ENCODE measurements at places on chromosomes 11 and 22.

DNA sequence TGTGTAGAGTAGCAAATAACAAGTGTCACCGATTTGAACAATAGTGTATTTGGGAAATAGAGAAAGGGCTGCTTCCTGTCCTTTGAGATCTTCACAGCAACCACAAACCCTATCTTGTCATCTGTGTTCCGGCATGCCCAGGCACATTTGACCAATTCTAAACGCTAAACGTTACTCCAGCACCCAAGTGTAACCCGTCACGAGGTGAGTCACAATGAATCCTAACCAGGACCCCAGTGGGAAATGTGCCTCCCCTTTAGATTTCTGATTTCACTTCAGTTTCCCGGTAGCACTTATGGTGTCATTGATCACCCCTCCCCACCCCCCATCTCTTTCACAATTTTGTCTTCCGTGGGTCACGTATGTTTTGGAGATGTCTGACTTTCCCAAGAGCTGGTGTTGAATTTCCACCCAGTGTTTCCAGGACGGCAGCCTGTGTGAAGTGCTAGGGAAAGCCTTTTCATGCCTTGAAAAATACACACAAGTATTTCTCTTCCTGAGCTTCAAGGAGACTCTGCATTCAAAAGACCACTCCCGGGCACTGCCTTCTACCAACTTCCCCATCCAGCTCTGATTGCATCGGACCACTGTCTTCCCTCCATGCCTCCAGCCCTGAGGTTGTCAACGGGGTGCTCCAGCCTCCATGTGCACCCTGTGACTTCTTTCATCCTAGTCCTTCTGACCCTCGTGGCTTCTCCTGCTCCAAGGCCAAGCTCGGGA is 10.5 kb upstream of the C11orf24 start:
- peak; percentile 28 for DNase-seq

DNA sequence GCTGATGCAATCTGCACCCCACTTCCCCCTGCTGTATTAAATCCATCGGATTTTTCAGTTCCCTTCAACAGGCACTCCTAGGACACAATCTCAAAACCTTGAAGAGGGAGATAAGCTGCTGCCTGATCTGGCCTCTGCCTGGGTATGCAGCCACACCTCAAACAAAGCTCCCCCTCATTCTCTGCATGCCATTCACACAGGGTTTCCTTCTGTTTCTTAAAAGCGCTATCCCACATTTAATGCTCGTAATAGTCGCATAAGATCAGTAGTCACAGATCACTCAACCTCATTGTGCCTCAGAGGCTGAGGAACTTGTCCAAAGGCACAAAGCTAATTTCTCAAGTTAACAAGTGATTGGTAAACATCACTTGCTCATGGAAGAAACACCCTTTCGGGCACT is 34.0 kb downstream of the UQCR10 start:
- DNase-seq, result no peak

GRCh38 chr11:112942966-112943643 is 18.1 kb upstream of the NCAM1 start:
- DNase-seq, result no peak

- no peak for DNase-seq
Observed at GRCh38 chr22:49954991-49955580, 5.5 kb upstream of the PIM3 start.

- no peak for DNase-seq
Observed at GRCh38 chr11:108565653-108566052, 27.9 kb downstream of the EXPH5 start.

DNA sequence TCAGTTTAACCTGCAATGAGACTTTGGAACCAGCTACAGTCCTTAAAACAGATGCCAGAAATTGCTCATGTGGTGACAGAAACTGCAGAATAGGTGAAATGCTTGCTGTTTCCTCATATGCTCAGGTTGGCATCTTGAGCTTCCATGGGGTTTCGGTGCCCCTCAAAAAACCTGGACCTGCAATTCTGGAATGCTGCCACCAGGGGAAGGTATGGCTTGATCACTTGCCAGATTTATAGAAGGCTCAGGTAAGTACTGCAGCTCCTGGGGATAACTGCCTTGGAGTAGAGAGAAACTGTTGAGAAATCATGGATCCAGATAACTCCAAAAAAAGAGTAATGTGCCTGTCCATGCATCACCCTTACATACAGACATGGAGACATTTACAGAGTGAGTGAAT is 113.0 kb downstream of the CTTN start:
- DNase-seq, result no peak

- DNase-seq, result no peak
Observed at GRCh38 chr22:48889209-48889830, 938.4 kb downstream of the BRD1 start.

DNA sequence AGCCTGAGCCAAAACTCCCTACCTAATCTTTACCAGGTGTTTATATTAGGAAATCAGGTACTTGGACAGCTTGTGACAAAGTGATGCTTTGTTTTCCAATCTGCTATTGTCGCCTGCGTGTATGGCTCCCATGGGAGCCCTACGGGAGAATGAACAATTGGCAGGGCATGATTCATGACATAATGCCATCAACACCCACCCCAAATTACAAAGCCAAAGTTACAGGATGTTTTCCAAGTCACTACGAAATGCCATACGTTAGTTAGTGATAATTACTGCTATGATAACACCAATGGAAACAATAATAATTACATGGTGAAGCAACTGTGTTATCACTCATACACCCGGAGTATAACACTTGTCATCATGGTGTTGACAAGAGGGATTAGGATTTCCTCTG is 226.4 kb downstream of the FAM181B start:
- DNase-seq, result no peak

- peak; percentile 71 for DNase-seq
Observed at GRCh38 chr11:20367313-20367948, 3.9 kb downstream of the HTATIP2 start.

- DNase-seq, result no peak
Observed at GRCh38 chr11:102468616-102469195, 16.1 kb upstream of the TMEM123 start.

DNA sequence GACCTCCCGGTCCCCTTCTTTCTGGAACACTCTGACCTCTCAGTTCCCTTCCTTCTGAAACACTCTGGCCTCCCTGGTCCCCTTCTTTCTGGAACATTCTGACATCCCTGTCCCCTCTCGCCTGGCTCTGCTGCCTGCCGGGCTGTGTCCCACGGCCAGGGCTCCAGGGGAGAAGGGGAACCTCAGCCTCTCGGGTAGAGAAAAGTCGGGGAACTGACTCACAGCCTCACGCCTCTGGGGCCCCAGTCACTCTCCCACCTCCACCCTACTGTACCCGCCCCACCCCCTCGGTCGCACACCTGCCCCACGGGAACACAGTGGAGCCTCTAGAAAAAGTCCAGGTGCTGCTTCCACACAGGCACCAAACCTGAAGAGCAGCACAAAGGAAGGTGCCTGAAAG is 93.3 kb downstream of the BRD1 start:
- no peak for DNase-seq

DNA sequence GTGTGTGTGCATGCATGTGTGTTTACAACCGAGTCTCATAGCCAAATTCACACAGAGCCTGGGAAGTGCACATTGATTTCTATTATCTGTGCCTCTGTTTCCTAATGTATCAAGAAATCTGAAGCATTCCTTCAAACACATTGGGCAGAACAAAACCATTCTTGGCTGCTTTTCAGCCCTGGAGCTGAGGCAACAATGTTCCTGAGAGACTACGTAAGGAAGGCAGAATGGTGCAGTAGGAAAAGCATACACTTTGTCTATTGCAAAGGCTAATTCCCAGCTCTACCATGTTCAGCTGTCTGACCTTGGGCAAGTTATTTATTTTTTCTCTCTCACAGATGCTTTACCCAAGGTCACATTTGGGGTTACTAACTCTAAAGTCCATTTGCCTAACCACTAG is 575.5 kb downstream of the SOX6 start:
- no peak for DNase-seq

GRCh38 chr11:110366291-110366690 is 63.5 kb upstream of the FDX1 start:
- DNase-seq, result no peak
